ENCODE measurements at places on chromosomes 1 and 21. TPM values are rescaled to one million over a fixed set of nuclear protein-coding genes. Genes with fewer than 3 reads are reported as not detected.

The SPATA21 gene
- total RNA-seq, result 0.05 TPM

The RGS4 gene
- total RNA-seq, result not detected

The C1orf53 gene
- total RNA-seq, result not detected

The IL12RB2 gene
- total RNA-seq, result 75.5 TPM

The FCGR3B gene
- total RNA-seq, result not detected

The C1orf226 gene
- not detected for total RNA-seq

The LYST gene
- total RNA-seq, result 34.4 TPM

The KRTAP12-2 gene
- not detected for total RNA-seq

The TSTD1 gene
- 56.1 TPM for total RNA-seq

The FGR gene
- total RNA-seq, result not detected

The LIPI gene
- total RNA-seq, result not detected

The GBP6 gene
- 0.38 TPM for total RNA-seq

The OR2L13 gene
- not detected for total RNA-seq

The HSPA6 gene
- total RNA-seq, result 1.2 TPM

The LCA5L gene
- not detected for total RNA-seq

The CSF3R gene
- total RNA-seq, result 0.43 TPM

The WDR64 gene
- total RNA-seq, result not detected

The CELSR2 gene
- 2.0 TPM for total RNA-seq

The TAL1 gene
- not detected for total RNA-seq

The TCHHL1 gene
- total RNA-seq, result not detected

The S100A12 gene
- total RNA-seq, result not detected

The CLCA2 gene
- total RNA-seq, result not detected

The BRDT gene
- total RNA-seq, result 0.18 TPM

The ADGRL4 gene
- not detected for total RNA-seq

The UBE2J2 gene
- 63.5 TPM for total RNA-seq
